ENCODE measurements at places on chromosomes 4 and X.

DNA sequence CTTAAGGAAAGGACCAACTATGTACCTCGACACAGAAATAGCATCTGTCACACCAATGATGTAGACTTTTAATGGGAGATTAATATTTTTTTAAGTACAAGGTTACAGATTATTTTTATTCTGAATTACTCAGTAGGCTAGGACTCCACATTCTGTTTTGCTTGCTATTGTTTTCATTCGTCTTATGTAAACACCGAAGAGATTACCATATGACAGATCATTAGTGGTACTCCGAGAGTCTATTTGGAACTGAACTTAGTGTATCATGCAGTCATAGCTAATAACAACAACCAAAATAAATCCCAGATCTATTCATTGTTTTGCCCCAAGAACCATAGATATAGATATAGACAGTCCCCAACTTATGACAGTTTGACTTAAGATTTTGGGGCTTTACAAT, 139.7 kb upstream of the SPRY1 start:
- DNase-seq, result no peak

GRCh38 chr4:42428036-42428435, 30.7 kb downstream of the SHISA3 start:
- no peak for DNase-seq

DNA sequence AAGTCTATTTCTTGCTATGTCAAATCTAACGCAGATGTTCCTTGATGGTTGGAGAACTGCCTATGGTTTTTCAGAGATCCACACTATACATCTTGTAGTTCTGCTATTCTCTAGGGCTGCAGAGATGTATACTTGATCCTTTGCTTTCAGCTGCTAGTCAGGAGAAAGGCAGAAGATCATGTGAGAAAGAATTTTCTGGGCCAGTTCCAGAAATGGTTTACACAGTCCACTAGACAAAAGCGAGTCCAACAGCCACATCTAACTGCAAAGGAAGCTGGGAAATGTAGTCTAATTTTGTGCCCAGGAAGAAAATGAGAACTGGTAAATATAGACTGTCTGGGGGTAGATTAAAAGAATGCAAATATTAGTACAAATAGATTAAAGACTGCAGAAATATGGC, 394.3 kb upstream of the SLIT2 start:
- no peak for DNase-seq

DNA sequence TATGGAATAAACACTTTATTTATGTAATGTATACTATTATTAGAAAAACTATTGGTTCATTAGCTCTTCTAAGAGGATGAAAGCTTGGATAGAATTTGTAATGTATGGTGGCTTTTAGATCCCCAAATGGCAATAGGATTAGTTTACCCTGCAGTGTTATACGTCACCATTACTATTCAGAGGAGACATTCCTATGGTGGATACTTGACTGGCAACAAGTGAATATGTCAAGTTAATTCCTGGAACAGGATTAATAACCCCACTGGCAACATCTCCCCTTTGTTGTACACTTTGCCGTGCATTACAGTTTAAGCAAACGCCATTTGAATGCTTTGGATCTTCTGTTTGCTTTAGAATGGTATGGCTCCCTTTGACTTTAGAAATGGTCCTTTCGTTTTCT, 420.3 kb downstream of the FAM47B start:
- no peak for DNase-seq

DNA sequence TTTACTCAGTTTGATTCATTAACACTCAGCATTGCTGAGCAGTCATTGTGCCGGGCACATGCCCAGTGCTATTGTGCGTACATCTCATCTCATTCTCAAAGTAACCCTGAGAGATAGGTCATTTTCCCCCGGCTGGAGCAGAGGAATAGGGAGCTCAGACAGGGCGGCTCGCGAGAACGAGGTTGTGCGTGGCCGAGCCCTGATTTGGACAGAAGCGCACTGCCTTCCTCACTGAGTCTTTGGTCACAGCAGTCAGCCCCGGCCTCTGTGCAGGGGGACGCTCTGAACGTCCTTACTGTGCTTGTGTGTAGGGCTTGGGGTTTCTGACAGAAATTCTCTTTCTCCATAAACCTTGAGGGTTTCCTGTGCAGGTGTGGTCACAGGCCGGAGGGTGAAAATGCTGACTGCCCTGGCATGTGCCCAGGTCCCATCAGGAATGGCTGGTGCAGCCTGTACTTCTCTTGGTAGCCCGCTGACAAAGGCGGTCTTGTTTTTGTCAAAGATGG, 39.5 kb downstream of the NOP14 start:
- no peak for DNase-seq

DNA sequence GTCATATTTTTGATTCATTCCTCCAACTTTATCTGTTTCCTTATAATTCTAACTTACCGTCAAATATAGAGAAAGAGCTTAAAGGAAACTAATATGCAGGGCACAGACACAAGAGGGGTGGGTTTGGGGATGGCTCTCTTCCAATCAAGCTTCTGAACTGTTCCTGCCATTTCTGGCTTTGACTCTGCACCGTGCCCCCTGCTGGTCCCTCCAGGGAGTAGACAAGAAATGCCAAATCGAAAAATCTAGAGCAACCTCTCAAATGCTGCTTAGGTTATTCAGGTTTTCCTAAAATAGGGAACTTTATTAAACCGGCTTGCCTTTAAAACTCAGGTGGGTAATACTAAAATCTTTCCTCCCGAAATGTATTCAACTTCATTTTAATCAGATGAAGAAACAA, 39.8 kb upstream of the VCX3A start:
- no peak for DNase-seq

GRCh38 chr4:11151500-11151899, 277.2 kb downstream of the HS3ST1 start:
- DNase-seq, result no peak

- no peak for DNase-seq
These were observed 76.7 kb downstream of the AFF1 start for GRCh38 chr4:87011340-87012034.

DNA sequence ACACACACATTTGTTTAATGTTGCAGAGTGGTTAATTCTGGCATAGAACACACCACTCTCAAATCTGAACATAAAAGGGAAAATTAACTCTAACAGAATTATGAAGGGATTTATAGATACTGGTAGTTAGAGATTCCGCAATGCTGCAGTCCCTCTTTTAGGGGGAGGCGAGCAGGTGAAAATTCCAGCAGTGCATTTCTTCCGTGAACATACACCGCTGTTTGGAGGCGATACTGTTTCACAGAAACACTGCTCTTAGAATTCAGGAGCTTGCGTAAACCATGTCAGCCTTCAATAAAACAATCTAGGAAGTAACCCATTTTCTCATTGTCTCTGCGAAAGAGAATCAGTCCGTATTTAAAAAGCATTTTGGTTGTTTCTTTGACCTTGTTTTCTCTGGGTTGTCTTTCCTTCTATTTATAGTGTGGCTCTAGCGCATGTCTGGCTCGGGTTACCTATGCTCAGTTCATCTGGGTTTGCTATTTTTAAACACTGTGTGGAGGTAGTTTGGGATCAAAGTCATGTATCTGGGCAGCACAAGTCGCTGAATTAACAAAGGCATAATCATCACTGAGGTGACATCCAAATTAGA, 90.4 kb downstream of the GPAT3 start:
- no peak for DNase-seq

DNA sequence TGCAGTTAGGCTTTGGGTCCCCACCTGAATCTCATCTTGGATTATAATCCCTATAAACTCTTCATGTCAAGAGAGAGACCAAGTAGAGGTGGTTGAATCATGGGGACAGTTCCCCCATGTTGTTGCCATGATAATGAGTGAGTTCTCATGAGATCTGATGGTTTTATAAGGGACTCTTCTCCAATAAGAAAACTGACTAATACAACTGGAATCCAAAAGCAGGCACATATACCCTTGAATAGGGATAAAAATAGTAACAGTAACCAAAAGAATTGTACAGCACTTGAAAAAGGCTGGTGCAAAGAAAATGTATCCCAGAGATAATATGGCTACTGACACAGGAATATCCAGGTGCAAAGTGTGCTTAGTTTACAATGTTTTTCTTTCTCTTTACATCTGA, 351.5 kb upstream of the MAD2L1 start:
- no peak for DNase-seq

DNA sequence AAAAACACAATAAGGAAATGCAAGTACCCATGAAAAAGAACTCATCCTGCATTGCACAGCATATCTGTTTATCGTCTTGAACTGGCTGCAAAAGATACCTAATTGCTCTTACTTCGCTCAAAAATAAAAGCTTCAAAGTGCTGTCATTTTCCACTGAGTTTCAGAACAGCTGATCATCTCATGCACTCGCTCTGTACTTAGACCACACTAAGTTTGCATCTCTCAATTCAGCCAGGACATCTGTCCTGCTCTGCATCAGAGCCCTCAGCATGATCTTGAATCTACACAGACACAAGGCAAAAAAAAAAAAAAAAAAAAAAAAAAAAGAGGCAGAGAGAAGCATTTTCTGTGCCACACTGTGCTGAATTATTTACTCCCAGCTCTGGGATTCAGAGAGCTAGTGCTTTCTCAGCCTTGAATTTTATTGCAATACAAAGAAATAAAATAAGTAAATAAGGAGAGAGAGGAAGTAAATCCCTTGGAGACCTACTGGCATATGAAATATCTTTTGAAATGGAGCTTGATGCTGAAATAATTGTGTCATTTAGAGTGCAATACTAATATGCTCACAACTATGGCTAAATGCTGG, 81.3 kb downstream of the PPP1R2C start:
- no peak for DNase-seq

- no peak for DNase-seq
These were observed 222.3 kb downstream of the FAM47A start for GRCh38 chrX:33909836-33910235.

- no peak for DNase-seq
These were observed 67.2 kb downstream of the INPP4B start for GRCh38 chr4:142778900-142779299.

- DNase-seq, result no peak
These were observed 64.0 kb upstream of the VCX2 start for GRCh38 chrX:8235026-8235425.

- DNase-seq, result no peak
These were observed 71.0 kb downstream of the SLC10A6 start for GRCh38 chr4:86778175-86778574.

DNA sequence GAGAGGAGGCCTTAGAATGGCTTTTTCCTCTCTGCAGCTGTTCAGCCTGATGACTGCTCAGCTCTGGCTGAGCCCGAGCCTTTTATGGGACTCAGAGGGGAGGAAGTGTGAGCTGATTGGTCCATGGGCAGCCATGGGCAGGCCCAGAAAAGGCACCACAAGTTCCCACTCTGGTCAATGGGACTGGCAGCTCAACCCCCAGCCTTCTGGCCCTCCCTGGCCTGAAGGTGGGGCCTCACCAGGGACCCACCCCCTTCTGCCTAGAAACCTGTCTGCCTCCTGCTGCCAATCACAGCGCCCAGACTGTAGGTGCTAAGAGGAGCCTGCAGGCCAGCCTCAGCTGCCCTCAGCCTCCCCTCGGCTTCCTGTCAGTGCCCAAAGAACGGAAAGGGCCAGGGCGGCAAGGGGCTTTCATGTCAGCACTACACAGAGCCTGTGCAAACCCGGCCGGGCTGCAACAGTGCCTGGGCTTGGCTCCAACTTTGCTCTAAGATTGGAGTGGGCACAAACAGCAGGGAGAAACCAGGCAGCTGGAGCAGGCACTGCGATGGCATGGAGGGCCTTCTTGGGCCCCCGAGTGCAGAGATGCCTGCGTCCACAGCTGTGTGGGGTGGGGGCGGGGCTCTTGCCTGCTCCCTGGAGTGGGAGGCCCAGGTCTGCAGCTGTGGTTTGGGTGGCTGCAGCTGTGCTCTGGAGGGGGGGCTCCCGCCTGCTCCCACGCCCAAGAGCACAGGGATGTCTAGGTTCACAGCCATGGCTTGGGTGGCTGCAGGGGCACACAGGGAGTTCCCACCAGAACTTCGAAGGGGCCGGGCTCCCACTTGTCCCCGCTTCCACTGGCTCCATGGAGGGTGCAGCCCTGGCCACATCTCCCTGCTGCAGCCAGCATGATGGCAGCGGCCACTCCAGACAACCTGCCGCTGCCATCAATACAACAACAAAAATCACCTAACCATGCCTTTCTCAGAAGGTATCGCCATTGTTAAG, 92.6 kb downstream of the NXF2 start:
- no peak for DNase-seq

DNA sequence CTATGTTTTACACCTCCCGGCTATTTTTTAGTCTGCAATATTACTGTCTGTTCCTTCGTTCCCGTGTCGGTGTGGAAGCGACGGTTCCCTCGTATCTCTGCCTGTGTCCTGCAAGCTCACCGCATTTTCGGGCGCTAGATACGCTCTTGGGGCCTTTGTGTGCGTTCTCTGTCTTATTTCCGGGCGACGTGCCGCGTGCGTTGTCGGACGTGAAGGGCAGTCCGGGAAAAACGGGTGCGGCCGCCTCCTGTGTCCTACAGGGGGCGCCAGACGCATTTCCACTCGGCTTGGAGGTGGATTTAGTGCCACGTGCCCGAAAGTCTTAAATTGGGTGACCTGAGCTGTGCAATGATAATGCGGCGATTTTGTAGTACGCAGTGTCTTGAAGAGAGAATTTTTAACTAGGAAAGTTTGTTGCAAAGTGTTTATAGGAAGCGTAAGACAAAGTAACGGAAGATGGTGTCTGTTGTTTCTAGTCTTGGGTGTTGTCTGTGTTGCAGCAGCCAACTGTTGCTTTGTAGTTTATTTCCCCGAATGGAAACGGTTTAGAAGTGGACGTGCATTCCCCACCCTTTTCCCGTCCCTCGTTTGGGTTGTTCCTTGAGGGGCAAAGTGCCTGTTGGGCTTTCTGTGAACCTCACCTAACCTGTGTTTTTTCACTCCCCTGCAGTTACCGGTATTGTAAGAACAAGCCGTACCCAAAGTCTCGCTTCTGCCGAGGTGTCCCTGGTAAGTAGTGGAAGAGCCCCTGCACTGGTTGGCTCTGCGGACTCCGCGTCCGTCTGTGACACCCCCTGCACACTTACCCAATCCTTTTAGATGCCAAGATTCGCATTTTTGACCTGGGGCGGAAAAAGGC, 720 bp downstream of the RPL10 start:
- DNase-seq, result peak; percentile 62

DNA sequence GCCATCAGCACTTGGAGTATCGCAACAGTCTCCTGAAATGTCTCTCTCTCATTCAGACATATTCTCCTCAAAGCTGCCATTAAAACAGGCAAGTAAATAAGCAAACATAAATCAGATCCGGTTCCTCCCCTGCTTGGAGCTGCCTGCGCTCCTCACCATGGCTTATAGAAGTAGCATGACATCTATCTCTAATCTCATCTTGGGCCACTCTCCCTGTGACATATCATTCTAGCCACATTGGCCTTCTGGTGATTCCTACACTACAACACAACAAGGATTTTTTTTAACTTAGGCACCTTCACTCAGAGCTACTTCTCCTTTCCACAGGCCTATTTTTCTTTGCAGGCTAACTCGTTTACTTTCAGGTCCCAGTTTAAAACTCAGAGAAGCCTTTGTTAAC, 387.9 kb downstream of the ARHGAP24 start:
- no peak for DNase-seq

DNA sequence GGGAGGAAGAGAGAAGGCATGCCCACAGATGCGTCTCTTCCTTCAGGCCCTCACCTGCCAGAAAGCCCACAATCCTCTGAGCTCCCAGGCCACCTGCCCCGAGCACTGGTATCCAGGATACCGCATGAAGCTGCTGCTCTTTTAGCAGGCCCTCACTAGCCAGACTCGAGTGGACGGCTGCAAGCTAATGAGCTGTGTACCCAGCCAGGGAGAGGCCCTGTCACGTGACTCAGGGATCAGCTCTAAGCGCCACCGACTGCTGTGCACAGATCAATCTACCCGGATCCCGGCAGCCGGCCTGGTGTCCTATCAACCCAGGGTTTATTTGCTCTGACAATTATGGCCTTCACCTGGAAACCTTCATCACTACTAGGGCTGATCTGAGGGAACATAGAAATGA, 39.0 kb downstream of the BCOR start:
- DNase-seq, result no peak
